ENCODE measurements at places on chromosomes 7 and 10.

DNA sequence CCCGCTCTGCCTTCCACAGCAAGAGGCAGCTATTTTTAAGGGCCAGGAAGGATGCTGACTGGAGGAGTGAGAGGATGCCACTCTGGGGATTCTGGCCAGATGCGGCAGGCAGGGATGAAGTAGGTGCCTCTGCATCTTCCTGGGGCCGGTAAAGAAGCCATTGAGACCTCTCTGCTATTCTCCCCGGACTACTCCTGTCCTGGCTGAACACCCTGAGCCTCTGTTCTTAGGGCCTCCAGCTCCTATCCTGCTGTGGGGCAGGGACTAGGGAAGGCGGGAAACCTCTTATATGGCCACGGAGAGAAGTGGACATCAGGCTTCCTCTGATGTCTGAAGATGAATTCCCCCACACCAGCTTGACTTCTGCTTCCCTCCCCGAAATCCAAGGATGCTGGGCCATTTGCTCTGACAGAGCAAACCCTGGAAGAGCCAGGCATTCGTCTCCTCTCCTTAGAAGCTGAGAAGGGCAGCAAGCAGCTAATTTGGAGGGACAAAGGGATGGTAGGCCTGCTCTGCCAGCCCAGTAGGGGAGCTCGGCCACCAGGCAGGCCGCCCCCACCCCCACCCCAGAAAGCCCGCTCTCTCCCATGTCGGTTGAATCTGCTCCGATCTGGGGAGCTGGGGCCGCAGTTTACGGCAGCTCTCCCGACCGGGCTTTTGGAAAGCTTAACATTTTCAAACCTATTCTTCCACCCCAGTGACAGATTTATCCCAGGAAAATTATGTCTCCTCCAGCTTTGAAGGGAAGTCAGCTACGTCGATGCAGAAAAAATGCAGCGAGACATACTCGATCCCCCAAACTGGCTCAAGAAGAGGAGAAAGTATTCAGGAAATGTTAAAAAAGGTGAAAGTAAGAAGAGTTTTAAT lies 2.8 kb downstream of the FGF8 start:
- DNase-seq: no peak

GRCh38 chr10:47406548-47406869 lies 22.4 kb upstream of the ZNF488 start:
- no peak for DNase-seq

- DNase-seq: no peak
Observed at GRCh38 chr10:110034596-110034995, 26.8 kb downstream of the ADD3 start.

DNA sequence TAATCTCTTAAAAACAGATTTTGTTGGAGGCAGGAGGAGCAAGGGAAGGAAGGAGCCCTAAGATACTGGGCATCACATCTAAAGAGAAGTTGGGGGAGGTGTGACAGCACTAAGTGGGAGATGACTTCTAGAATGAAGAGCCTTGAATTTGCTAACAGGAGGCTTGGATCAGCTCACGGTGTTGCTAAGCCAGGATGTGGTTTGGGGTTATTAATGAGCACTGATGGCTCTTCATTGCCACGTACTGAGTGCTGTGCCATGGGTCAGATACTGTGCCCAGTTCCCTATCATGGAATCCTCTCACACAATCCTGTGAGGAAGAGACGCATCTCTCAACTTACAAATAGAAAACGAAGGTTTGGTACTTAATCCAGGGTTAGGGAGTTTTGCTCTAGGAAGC lies 78.5 kb downstream of the C7orf25 start:
- no peak for DNase-seq

- no peak for DNase-seq
Observed at GRCh38 chr10:99365736-99366135, 36.6 kb downstream of the CNNM1 start.

DNA sequence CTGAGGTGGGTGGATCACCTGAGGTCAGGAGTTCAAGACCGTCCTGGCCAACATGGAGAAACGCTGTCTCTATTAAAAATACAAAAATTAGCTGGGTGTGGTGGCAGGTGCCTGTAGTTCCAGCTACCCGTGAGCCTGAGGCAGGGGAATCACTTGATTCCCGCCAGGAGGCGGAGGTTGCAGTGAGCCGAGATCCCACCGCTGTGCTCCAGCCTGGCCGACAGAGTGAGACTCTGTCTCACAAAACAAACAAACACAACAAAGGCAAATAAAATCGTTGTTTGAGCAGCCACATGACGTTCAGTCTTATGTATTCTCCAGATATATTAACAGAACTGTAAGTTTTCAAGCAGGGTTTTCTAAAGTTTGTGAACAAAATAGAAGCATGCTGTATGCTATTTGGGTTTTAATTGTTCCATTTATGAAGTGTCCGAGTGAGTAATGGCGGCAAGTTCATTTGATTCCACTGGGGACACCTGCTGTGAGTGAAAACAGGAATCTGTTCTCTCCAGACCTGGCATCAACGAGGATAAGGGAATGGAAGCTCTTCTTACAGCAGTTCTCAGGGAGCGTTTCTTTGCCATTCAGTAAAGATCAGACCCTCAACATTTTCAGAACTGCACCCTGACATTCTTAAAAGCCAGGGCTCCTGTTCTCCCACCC lies 122.5 kb upstream of the PITRM1 start:
- DNase-seq: no peak

- no peak for DNase-seq
Observed at GRCh38 chr7:148277042-148277660, 313.4 kb upstream of the C7orf33 start.

GRCh38 chr10:3409928-3410327 lies 237.3 kb upstream of the PITRM1 start:
- no peak for DNase-seq

DNA sequence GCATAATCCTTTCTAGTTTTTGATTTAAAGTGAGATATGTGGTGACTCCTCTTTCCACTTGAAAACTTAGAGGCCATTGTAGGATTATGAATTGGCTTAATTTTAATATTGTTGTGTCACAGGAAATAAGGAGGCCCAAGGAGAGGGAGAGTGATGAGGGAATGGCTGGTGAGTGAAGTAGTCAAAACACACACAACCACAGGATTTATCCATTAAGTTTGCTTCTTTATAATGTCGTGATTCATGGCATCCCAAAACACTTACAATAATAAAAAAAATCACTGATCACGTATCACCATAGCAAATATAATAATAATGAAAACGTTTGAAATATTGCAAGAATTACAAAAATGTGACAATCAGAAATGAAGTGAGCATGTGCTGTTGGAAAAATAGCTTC lies 1215.5 kb upstream of the LRRTM3 start:
- no peak for DNase-seq

All from activated CD4-positive, alpha-beta T cell treated with anti-CD3 and anti-CD28 coated beads, Interleukin-2, Interleukin-6, amounts not matched to agents 100 ng/mL and 50 ng/mL, durations not matched to agents 16 hours and 8 hours (primary cell).